ENCODE measurements at places on chromosomes 4 and X.

DNA sequence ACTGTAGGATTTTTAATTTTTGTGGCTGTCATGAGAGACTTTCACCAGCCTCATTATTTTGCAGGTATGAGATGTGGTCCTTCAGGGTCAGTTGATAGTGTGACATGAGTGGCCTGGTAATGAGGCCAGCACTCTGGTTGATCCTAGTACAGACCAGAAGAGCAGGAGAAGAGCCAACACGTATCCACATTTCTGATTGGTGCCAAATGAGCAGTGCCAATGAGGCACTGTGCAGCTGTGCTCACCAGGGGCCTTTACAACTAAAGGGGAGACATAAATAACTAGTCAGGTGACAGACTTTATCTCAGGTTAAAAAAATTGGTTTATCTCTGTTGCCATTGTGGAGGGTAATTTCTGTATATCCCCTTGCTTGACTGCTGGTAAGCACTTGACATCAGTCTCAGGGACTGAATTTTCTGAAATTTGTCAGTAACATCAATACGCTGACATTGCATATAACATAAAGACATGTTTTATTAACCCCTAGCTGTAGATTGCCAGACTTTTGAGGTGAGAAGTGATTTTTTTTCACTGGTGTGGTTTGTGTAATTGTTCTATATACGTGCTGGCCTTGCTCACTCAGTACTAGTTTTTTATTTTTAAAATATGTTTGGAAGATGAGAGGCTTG lies 101.2 kb downstream of the AFF1 start:
- DNase-seq, result no peak

DNA sequence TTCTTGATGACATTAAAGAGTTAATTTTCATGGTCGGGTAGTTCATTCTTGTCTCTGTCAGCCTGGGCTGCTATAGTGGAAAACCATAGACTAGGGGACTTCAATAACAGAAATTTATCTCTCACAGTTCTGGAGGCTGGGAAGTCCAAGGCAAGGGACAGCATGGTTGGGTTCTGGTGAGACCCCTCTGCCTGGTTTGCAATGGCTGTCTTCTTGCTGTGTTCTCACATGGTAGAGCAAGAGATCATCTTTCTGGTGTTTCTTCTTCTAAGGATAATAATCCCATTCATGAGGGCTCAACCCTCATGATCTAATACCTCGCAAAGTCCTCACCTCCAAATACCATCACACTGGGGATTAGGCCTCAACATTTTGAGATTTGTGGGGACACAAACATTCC lies 50.1 kb downstream of the RHOH start:
- no peak for DNase-seq

DNA sequence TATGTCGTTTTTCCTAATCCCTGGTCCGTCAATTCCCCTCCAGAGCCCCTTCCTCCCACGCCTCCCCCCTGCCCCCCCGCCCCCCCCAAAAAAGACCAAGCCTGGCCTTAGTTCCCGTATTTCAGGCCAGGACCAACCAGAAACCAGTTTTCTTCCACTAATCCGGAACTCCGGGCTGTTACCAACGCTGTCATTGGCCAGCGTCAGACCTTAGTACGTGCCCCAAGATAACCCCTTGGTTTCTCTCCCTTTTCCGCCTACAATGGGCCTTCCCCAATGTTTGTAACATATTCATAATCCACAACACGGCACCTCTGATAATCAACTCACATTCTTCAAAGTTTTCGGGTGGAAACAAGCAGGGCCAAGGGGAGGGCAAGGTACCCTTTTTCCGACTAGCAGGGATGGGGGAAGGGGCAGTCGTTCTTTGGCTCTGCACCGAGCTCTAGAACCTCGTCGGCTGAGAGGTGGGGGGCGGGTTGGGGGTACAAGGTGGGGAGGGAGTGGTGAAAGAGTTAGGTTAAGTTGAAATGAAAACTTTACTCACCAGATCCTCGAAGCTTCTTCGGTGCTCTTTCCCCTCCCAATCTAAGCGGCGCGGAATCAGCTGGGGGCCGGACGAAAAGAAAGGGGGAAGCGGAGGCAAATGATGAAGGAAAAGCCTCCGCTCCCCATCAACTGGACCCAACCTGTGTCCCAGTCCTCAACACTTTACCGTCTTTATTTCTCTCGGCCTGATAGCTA lies 1.5 kb downstream of the BRWD3 start:
- DNase-seq, result peak; percentile 37

DNA sequence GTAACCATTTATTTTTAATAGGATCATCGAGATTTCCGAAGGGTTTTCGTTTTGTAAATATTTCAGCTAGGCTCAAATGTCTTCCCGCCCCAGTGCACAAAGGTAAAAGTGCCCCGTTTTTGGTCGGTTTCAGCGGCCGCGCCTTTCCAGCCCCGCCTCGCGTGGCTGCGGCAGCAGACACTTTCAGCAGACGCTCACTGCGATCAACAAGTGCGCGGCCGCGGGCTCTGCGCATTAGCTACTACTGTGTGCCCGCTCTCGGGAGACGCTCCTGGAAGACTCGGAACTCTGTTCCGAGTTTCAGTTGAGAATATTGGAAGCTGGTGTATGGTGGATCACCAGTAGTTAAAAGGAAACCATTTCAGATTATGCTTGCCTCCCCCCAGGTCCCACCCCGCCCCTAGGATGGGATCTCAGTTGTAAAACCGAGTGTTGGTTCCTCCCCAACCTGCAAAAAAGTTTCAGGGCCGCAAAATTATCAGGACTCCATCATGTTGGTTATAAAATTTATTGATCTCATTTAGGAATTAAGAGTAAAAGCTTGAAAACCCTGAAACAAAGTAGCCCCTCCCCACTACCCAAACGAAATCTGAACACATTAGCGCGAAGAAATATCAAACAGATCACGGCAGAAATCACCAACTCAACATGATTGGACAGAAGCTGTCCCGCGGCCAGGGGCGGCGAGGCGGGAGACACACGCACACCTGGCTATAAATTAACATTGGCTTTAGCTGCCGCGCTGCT lies 2.2 kb downstream of the SOX3 start:
- no peak for DNase-seq

- DNase-seq, result no peak
Observed at GRCh38 chr4:105415281-105415744, 58.5 kb downstream of the PPA2 start.

DNA sequence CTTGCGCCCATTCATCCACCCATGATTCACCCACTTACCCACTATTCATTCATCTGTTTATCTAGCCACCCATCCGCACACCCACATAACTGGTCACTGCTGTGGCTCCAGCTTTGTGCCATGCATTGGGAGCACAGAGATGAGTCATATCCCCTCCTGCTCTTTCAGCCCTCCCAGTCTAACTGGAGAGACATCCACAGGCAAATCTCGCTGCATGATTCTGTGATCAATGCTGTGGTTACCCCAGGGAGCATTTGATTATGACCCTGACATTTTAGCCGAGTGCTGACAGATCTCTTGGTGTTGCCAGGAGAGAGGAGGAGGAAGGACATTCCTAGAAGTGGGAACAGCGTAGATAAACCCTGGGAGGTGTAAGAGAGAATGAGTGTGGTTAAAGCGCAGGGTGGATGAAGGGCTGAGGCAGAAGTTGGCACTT lies 10.4 kb upstream of the PORCN start:
- no peak for DNase-seq

- no peak for DNase-seq
Observed at GRCh38 chr4:153205757-153206156, 1.5 kb downstream of the TRIM2 start.

GRCh38 chr4:136036744-136037143 lies 1495.5 kb downstream of the PCDH18 start:
- no peak for DNase-seq

DNA sequence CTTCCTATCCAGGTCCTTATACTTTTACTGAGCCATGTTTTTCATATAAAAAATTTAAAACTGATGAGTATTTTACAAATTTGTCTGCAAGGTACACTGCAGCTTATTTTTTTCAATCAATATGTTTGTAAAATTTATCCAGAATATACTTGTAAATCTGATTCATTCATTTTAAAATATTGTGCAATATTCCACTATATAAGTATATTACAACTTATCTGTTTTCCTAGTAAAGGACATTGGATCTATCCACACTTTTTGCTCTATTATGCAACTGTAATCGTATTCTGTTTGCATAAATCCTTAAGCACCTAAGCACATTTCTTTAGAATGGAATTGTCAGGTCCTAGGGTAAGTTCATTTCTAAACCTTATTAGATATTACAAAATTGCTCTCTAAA lies 49.5 kb downstream of the TBC1D9 start:
- DNase-seq, result no peak

DNA sequence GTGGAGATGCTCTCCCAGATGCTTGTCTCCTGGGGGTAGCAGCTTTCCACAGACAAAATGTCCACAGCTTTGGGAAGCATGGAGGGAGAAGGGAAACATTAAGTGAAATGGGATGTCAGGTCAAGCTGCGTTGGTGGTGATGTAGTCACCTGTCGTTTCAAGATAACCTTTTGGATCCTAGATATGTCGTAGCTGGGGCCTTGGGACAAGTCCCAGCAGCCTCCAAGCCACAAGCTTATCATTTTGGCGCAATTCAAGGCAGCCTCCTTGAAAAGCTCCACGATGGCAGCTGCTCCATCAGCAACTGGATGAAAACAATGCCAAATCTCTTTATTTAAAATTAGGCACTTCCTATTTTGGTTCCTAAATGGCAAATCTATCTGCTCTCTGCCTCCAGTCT lies 52.0 kb downstream of the RTL9 start:
- DNase-seq, result no peak

DNA sequence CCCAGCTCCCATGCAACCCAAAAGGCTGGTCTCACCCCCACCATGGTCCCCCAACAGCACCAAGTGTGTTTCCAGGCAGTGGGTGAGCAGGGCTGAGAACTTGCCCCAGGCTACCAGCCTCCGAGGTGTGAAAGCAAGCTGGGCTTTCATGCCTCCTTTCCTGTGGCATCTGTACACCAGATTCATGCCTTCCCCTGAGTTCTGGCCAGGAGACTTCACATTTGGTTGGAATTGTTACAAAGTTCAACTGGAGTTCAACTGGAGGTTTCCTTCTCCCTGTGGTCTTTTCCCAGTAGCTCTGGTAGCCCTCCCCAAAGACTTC lies 77.6 kb upstream of the RAB40AL start:
- DNase-seq, result no peak

GRCh38 chrX:114619874-114620273 lies 36.0 kb downstream of the HTR2C start:
- no peak for DNase-seq

- no peak for DNase-seq
Observed at GRCh38 chrX:63855896-63856295, 70.9 kb upstream of the ARHGEF9 start.

DNA sequence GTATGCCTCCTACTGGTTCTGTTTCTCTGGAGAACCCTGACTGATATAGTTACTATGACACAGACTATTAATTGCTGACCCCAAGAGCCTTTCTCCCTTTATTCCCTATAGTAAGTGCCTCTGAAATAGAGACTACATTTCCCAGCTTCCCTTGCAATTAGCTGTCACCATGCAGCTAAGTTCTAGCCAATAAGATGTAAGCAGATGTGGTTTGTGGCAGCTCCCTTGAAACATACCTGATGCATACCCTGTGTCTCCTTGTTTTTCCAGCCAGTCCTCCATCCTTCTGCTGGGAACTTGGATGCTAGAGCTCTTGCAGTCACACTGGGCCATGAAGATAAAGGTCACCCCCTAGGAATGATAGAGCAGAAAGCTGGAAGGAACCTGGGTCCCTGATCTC lies 9.7 kb upstream of the TMEM165 start:
- no peak for DNase-seq

DNA sequence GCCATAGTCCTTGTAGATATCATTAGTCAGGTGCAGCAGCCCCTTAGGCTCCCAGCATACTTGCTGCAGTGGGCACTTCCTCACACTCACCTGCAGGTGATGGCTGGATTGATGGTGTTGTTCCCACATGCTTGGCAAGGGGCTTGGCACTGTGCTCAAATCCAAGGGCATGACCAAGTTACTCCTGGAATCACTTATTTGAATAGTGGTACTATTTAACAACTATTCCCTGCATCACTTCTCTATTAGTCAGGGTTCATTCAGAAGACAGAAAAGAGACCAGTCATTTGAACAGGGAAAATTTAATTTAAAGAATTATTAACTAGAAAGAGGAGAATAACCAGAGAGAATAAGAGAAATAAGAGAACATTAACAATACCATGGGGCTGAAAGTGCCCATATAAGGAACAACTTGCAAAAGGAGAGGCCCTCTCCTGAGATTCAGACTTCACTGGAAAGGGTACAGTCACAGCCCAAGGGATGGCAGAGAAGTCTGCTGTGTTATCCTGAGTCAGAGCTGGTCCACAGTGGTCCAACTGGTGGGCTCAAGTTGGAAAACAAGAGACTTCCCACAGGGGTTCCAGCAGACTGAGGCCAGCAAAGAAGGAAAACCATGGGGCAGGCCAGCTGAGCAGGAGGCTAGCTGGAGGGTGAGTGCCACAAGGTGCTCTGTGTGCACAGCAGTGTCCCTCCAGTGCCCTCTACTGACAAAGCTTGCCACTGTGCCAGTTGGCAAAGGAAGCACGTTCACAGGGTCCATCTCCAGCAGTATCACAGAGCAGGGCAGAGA lies 9.8 kb downstream of the SPP1 start:
- peak; percentile 16 for DNase-seq

DNA sequence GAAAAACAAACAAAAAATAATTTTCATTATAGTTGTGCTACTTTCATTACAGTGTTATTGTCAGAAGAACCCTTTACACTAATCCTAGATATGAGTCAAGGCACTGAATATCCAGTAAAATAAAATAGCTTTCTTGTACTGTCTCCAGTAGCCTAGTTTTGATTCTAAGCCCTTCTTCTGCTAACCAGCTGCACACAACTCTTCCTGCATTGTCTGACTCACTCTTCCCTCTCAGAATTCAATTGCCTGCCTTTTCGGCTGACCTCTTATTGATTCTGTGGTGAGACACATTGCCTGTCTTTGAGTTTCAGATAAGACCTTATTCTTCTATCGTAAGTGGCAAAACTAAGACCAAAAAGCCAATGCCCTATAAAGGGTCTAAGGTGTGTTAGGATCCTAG lies 26.7 kb upstream of the PCDH18 start:
- no peak for DNase-seq

DNA sequence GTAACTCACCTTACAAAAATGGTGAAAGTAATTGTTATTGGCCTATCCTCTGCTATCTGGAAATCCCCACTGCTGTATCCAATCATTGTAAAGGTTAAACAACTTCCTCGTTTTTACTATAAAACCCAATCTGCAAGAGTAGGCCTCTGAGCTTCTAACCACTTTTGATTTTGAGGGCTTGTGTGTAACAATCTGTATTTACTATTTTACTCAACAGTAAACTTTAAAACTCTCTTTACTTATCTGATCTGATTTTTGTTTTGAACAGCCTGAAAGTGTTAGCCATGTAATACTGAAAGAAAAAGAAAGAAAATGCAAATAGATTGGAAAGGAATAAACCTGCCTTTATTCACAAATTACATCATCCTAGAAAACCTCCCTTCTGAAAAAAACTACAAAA lies 63.1 kb downstream of the SLC10A7 start:
- no peak for DNase-seq

- DNase-seq, result peak; percentile 100
Observed at GRCh38 chrX:47361538-47362511, 8.6 kb upstream of the ZNF157 start.

All from DMS 273 treated with DMSO at 0.1 percent for 48 hours (cell line).